Immature natural killer cell (primary cell): ENCODE measurements at places on chromosomes 1 and 21. TPM values are rescaled to one million over a fixed set of nuclear protein-coding genes. Genes with fewer than 3 reads are reported as not detected.

GRCh38 chr1:243179720-243180119, 75.4 kb downstream of the CEP170 start:
- DNase-seq, result no peak

UBL4B gene
- polyA plus RNA-seq, result not detected

EFNA1 gene
- polyA plus RNA-seq, result 1.1 TPM

GRCh38 chr1:48082271-48082962, 85.2 kb upstream of the TRABD2B start:
- DNase-seq, result no peak

KCNJ15 gene
- not detected for polyA plus RNA-seq

RHBDL2 gene
- not detected for polyA plus RNA-seq

SIK1 gene
- polyA plus RNA-seq, result not detected

- DNase-seq, result no peak
Observed at GRCh38 chr1:152739841-152740240, 18.0 kb upstream of the KPRP start.
